ENCODE measurements at places on chromosomes 3 and 15. TPM values are rescaled to one million over a fixed set of nuclear protein-coding genes. Genes with fewer than 3 reads are reported as not detected.

CKMT1A gene
- total RNA-seq, result not detected

CMTM6 gene
- total RNA-seq, result 56.6 TPM

GRCh38 chr15:42134617-42135245 lies 21.7 kb downstream of the PLA2G4F start:
- DNase-seq, result no peak

DNA sequence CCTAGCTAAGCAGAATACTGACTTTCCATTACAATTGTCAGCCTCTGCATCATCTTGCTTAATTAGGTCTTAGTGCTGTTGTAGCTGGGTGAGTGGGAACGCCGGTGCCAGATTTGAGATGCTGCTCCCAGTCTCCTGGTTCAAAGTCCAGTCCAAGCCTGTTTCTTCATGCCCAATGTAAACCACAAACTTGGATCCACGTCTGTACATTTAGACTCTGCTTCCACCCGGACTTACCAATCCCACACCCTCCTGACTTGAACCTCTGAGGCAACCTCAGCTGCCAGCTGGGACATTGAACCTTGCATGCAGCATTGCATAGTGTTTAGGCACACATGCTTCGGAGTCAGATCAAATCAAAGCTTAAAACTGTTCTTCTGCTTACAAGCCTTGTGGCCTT lies 43.0 kb downstream of the BCL2L10 start:
- no peak for DNase-seq

DNA sequence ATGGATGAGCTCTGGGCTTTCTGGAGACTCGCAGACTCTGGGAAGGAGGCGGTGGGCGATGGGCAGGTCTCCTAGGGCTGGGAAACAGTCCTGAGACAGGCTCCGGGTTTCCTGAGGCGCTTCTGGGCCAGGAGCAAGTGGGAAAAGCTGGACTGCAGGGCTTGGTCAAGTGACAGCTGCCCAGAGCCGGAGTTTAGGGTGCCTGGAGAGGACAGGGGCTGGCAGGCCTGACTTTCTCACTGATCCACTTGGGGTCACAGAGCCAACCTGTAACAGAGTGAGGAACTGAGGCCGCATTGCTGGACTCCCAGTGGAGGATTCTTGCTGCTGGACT lies 107.9 kb downstream of the APBA2 start:
- DNase-seq, result no peak
